OCI-LY7 (cell line): ENCODE measurements at places on chromosomes 12 and 14. TPM values are rescaled to one million over a fixed set of nuclear protein-coding genes. Genes with fewer than 3 reads are reported as not detected.

The IAPP gene
- not detected in 2 replicates for total RNA-seq

The JPH4 gene
- not detected in 2 replicates for total RNA-seq

The LRP1-AS gene
- total RNA-seq = not detected in 2 replicates

The CEBPE gene
- total RNA-seq = 2.2 and 2.3 TPM in 2 replicates

The MBIP gene
- total RNA-seq = 27.5 and 28.1 TPM in 2 replicates

The SPIC gene
- total RNA-seq = not detected in 2 replicates

The CIT gene
- 90.1 and 117 TPM in 2 replicates for total RNA-seq

The ARHGAP9 gene
- 105 and 111 TPM in 2 replicates for total RNA-seq

The CHST11 gene
- 15.2 and 16.8 TPM in 2 replicates for total RNA-seq

The ALDH1L2 gene
- total RNA-seq = 0.25 and 0.31 TPM in 2 replicates

The POTEG gene
- total RNA-seq = 2.0 and 2.8 TPM in 2 replicates

The C12orf42 gene
- total RNA-seq = 0.70 TPM in 1 of 2 replicates, not detected in the other

The SRRM4 gene
- not detected in 2 replicates for total RNA-seq

The SERPINA10 gene
- not detected in 2 replicates for total RNA-seq

The DNAH10 gene
- 0.04 and 0.11 TPM in 2 replicates for total RNA-seq

The FOXG1 gene
- total RNA-seq = not detected in 2 replicates

The DAO gene
- total RNA-seq = not detected in 2 replicates

The TMEM253 gene
- total RNA-seq = 0.88 and 0.89 TPM in 2 replicates

The PROX2 gene
- 0.74 and 0.76 TPM in 2 replicates for total RNA-seq

The CCDC177 gene
- total RNA-seq = not detected in 2 replicates

The TAS2R46 gene
- total RNA-seq = 1.4 and 1.6 TPM in 2 replicates
